ENCODE measurements at places on chromosomes 1 and 21.

GRCh38 chr1:22579541-22580155 is 16.4 kb downstream of the EPHA8 start:
- no peaks in the 10 kb centered on the region for H3K36me3 ChIP-seq
- no peak overlapping the region for H3K27ac ChIP-seq
- no peak overlapping the region for H3K4me3 ChIP-seq
- no peaks in the 10 kb centered on the region for H3K27me3 ChIP-seq
- no peaks in the 10 kb centered on the region for H3K4me1 ChIP-seq

- H3K27ac ChIP-seq, result no peak overlapping the region
- no peaks in the 10 kb centered on the region for H3K27me3 ChIP-seq
- H3K36me3 ChIP-seq, result no peaks in the 10 kb centered on the region
Measured at GRCh38 chr1:85762804-85763203, 54.6 kb upstream of the ZNHIT6 start.

GRCh38 chr1:160206036-160206389 is 829 bp downstream of the PEA15 start:
- no peaks in the 10 kb centered on the region for H3K27me3 ChIP-seq
- H3K4me3 ChIP-seq, result peak overlapping the region; percentile 91
- peaks cover 13% of the 10 kb centered on the region for H3K4me1 ChIP-seq
- peak overlapping the region; percentile 90 for H3K27ac ChIP-seq
- no peaks in the 10 kb centered on the region for H3K36me3 ChIP-seq
- no peak for DNase-seq

- no peaks in the 10 kb centered on the region for H3K4me1 ChIP-seq
- no peak for DNase-seq
- no peaks in the 10 kb centered on the region for H3K36me3 ChIP-seq
- H3K27ac ChIP-seq, result no peak overlapping the region
Measured at GRCh38 chr1:41409825-41410224, 48.6 kb downstream of the FOXO6 start.

GRCh38 chr1:145961109-145961424 is 3.2 kb upstream of the LIX1L start:
- no peak for DNase-seq
- H3K4me3 ChIP-seq, result peak overlapping the region; percentile 47
- no peaks in the 10 kb centered on the region for H3K27me3 ChIP-seq
- H3K27ac ChIP-seq, result peak overlapping the region; percentile 84
- peaks cover 5% of the 10 kb centered on the region for H3K4me1 ChIP-seq
- no peaks in the 10 kb centered on the region for H3K36me3 ChIP-seq

DNA sequence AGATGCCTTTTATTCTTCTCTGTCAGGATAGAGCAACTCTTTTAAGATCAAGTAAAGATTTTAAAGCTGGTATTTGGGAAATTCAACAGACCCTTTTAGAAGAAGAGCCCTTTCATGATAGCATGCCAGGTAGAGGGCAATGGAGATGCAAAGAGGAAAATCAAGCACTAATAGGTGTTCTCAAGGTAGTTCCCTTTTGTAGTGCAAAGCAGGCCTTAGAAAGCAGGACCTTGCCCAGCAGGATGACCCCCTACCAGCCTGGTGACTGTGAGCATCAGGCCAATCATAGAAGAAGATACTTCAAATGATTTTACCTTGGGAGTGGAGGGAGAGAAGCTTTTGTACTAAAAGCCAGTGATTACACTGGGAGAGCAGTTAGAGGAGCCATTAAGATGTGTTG is 381.4 kb upstream of the ZRANB2 start:
- no peaks in the 10 kb centered on the region for H3K4me1 ChIP-seq
- H3K36me3 ChIP-seq, result no peaks in the 10 kb centered on the region
- no peak overlapping the region for H3K4me3 ChIP-seq
- H3K27me3 ChIP-seq, result no peaks in the 10 kb centered on the region
- no peak for DNase-seq

DNA sequence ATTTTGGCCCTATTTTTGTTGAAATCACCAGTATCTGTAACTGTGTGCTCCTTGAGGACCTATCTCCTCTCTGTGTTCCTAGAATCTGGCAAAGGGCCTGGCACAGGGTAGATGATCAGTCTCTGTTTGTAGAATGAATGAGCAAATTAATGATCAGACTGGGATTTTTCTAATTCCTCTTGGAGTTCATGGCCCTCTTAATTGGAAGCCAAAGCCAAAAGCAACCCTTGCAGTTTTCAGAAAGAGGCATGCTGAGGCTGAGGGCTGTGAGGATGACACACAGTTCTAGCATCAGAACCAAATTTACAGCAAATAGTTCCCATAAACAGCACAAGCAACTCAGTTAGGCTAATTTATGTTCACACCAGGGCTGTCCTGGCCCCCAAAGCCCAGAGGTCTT is 111.1 kb upstream of the BEND5 start:
- no peak for DNase-seq
- no peaks in the 10 kb centered on the region for H3K36me3 ChIP-seq
- no peak overlapping the region for H3K27ac ChIP-seq
- no peaks in the 10 kb centered on the region for H3K4me1 ChIP-seq

- no peaks in the 10 kb centered on the region for H3K36me3 ChIP-seq
- peak overlapping the region; percentile 61 for H3K27ac ChIP-seq
- no peaks in the 10 kb centered on the region for H3K4me1 ChIP-seq
- peak overlapping the region; percentile 49 for H3K4me3 ChIP-seq
Measured at GRCh38 chr21:34201481-34201858, 128.1 kb downstream of the MRPS6 start.

DNA sequence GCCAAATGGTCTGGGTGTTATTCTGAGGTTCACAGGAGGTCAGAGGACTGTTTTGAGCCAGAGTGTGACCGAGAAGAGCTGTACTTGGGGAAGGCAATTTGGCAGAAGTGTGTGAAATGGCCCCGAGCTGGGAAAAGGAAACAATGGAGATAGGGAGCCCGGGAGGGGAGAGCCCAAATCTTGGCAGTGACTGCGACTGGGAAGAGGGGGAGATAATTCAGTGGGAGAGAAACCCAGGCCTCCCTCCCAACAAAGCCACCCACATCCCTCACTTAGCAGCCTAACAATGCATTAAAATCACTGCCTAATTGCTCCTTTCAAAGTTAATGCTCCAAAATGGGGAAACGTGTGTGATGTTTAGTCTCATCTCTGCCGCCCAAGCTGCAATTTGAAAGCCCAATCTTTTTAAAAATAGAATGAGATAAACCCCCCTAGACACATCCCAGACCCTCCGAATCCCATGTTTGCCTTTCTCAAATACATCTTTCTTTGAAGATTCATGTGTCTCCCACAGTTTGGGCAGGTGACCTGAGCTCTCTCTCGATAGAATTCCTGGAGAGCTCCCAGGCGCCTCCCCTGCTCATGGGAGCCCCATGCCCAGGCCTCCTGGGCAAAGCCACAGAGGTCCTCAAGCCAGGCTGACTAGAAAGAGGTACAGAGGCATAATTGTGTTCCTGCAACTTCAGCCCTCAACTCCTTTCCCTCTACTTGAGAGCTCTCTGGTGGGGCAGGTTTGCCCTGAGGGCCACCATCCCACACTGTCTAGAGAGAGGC is 17.3 kb downstream of the LRRC52 start:
- no peak overlapping the region for H3K4me3 ChIP-seq
- no peaks in the 10 kb centered on the region for H3K27me3 ChIP-seq
- no peaks in the 10 kb centered on the region for H3K4me1 ChIP-seq
- no peaks in the 10 kb centered on the region for H3K36me3 ChIP-seq
- DNase-seq, result no peak

DNA sequence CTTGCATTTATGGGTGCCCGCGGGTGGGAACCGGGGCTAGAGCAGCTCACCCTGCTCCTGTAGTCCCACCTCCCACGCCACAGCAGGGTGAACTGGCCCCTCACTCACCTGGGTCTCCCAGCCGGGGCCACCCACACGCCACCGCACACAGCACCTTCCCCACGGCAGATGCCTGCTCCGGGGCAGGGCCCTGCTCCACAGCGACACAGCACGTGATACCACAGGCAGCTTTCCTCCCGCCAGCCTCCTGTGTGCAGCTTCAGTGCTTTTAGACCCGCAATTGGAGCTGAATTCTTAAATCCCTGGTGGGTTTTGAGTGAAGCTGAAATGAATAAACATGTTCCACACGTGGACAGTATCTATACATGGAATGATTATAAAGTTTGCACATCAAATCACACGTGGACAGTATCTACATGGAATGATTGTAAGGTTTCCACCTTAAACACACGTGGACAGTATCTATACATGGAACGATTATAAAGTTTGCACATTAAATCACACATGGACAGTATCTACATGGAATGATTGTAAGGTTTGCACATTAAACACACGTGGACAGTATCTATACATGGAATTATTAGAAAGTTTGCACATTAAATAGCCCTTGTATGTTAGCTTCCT is 93.1 kb upstream of the COL6A1 start:
- H3K27ac ChIP-seq, result no peak overlapping the region
- no peaks in the 10 kb centered on the region for H3K36me3 ChIP-seq
- H3K27me3 ChIP-seq, result no peaks in the 10 kb centered on the region
- no peak for DNase-seq

- H3K27me3 ChIP-seq, result no peaks in the 10 kb centered on the region
- H3K36me3 ChIP-seq, result no peaks in the 10 kb centered on the region
- no peak overlapping the region for H3K4me3 ChIP-seq
- DNase-seq, result no peak
- H3K27ac ChIP-seq, result no peak overlapping the region
Measured at GRCh38 chr1:42316292-42316691, 18.7 kb downstream of the FOXJ3 start.

- H3K4me3 ChIP-seq, result no peak overlapping the region
- H3K4me1 ChIP-seq, result peaks cover 3% of the 10 kb centered on the region
- H3K27ac ChIP-seq, result peak overlapping the region; percentile 37
- no peaks in the 10 kb centered on the region for H3K27me3 ChIP-seq
- DNase-seq, result peak; percentile 50
Measured at GRCh38 chr1:88678405-88678804, 5.7 kb upstream of the PKN2 start.

DNA sequence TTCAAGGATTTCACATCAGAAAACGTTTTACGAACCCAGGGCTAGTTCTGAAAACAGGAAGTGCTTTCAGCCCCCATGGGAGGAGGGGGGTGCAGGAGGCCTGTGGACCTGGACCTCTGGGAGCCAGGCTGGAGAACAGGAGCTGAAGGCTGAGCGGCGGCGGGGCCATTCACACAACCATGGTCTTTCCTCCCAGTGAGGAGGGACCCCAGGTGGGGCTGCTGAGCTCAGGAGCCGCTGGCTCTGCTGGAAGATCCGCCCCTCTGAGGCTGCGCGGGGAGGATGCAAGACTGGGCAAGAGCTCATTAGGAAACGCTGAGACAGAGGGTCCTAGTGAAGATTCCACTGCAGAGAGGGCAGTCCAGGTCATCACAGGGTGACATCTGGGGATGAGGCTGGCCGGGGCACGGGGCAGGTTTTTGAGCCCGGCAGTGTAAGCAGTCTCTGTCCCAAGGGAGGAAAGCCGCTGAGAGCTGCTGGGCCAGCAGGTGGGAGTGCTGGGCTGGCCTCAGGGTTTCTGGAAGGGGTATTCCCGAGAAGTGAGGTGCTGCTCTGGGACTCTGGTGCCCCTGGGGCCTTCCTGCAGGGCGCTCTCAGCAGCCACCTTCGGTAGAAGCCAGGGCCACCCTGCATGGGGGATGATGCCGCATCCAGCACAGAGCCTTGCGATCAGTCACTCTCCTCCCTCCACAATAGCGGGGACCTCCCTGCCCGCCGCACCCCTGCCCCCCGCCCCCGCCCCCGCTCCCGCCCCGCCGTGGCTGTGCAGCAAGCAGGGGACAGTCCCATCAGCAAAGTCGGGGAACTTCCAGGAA is 7.5 kb downstream of the MX2 start:
- H3K27ac ChIP-seq, result no peak overlapping the region
- H3K27me3 ChIP-seq, result no peaks in the 10 kb centered on the region
- H3K4me3 ChIP-seq, result peak overlapping the region; percentile 24
- no peak for DNase-seq
- no peaks in the 10 kb centered on the region for H3K4me1 ChIP-seq
- H3K36me3 ChIP-seq, result no peaks in the 10 kb centered on the region

GRCh38 chr1:244077473-244078220 is 26.6 kb downstream of the ZBTB18 start:
- no peaks in the 10 kb centered on the region for H3K27me3 ChIP-seq
- no peak overlapping the region for H3K4me3 ChIP-seq
- H3K27ac ChIP-seq, result no peak overlapping the region
- DNase-seq, result no peak
- peaks cover 3% of the 10 kb centered on the region for H3K4me1 ChIP-seq
- H3K36me3 ChIP-seq, result no peaks in the 10 kb centered on the region

- H3K4me3 ChIP-seq, result no peak overlapping the region
- no peaks in the 10 kb centered on the region for H3K27me3 ChIP-seq
- DNase-seq, result no peak
- no peak overlapping the region for H3K27ac ChIP-seq
- no peaks in the 10 kb centered on the region for H3K4me1 ChIP-seq
Measured at GRCh38 chr21:14989359-14989758, 75.4 kb downstream of the NRIP1 start.

GRCh38 chr21:14569026-14569621 is 23.0 kb upstream of the SAMSN1 start:
- no peaks in the 10 kb centered on the region for H3K36me3 ChIP-seq
- DNase-seq, result no peak
- H3K27me3 ChIP-seq, result no peaks in the 10 kb centered on the region
- H3K4me1 ChIP-seq, result no peaks in the 10 kb centered on the region
- no peak overlapping the region for H3K4me3 ChIP-seq
- no peak overlapping the region for H3K27ac ChIP-seq

DNA sequence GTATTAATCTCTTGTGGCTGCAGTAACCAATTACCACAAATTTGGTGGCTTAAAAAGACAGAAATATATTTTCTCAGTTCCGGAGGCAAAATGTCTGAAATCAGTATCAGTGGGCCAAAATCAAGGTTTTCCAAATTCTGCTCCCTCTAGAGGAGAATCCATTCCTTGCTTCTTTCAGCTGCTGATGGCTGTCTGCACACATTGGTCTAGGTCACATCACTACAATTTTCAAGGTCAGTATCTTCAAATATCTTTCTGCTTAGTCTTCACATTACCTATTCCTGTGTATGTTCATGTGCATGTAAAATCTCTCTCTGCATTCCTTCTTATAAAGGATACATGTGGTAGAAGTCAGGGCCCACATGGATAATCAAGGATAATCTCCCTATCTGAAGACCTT is 999.4 kb downstream of the KCNT2 start:
- no peaks in the 10 kb centered on the region for H3K27me3 ChIP-seq
- no peak overlapping the region for H3K27ac ChIP-seq
- no peak for DNase-seq
- H3K36me3 ChIP-seq, result no peaks in the 10 kb centered on the region
- H3K4me3 ChIP-seq, result no peak overlapping the region

- no peak overlapping the region for H3K4me3 ChIP-seq
- H3K27ac ChIP-seq, result no peak overlapping the region
- H3K36me3 ChIP-seq, result no peaks in the 10 kb centered on the region
- DNase-seq, result no peak
- no peaks in the 10 kb centered on the region for H3K4me1 ChIP-seq
Measured at GRCh38 chr1:12153181-12153785, 13.5 kb upstream of the TNFRSF1B start.

Data from prostate gland (tissue), 2 donors.